ENCODE measurements at places on chromosomes 4 and X.

- no peak for DNase-seq
These were observed 190.9 kb downstream of the NDST4 start for GRCh38 chr4:114922592-114922933.

- no peak for DNase-seq
These were observed 10.7 kb upstream of the CPE start for GRCh38 chr4:165368114-165368513.

- no peak for DNase-seq
These were observed 64.3 kb downstream of the MSN start for GRCh38 chrX:65731684-65732289.

- DNase-seq: no peak
These were observed 290.3 kb downstream of the LDB2 start for GRCh38 chr4:16608123-16608522.

- no peak for DNase-seq
These were observed 180.9 kb downstream of the RASL11B start for GRCh38 chr4:53043055-53043454.

DNA sequence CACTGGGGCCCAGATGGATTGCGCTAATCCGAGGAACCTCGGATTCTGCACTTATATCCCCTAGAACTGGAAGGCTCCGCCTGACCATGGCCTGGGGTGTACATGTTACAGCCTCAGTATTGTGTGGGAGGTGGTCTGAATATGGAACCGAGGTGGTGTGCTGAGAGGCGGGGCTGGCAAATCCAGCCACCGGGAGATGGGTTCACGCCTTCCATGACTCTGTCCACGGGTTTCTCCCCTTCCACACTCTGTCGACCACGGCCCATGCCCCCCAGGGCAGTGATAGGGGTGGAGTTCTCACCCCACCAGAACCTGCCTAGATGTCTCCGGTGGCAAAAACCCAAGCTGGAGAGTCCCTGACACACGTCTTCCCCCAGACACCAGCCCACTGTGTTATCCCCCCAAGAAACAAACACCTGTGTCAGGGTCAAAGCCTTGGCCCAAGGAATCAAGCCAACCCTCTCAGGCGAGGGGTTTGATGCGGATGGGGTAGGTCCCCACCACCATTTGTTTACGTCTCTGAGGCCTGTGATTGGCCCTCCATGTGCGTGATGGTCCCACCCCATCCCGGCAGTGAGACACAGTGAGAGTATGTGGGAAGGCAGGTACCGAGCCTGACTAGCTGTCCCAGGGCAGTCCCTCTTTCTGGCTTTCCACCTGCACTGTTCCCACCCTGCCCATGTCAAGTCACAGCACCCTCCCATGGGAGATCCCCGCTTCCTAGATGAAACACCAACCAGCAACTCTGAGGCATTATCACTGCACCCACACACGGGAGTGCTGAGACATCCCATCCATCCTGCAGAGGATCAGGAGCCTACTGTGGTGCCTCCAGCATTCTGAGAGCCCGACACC, 6.6 kb upstream of the LOC101059915 start:
- DNase-seq: no peak

DNA sequence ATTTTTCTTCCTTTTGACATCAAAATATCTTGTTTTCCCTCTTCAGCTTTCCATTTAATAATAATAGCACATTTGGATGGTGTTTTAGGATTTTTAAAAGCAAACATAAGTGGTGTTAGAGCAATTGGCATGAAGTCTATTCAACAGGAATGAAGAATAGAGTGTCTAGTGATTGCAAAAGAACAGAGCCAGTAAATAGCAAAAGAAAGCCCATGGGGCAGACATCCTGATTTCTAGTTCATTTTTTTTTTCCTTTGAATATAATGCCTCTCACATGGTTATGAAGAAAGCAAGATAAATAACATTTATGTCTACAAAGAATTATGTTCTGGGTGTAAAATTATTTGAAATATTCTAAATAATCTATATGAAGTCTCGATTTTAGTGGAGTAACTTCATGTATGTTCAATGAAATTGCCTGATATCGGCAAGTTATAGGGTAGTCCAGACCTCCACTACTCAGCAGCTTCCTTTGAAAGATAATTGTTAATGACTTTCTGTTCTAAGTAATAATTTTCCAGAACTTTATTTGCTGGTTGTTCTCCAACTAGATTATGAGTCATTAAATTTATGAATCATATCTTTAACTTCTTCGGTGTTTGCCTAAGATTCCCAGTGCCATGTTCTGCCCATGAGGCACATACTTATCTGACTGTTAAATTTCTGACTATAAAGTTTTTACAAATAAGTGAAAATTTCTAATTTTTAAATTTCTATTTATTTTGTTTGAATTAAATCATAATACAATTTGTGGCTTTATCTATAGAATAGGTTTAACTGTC, 587.9 kb downstream of the TLL1 start:
- no peak for DNase-seq

DNA sequence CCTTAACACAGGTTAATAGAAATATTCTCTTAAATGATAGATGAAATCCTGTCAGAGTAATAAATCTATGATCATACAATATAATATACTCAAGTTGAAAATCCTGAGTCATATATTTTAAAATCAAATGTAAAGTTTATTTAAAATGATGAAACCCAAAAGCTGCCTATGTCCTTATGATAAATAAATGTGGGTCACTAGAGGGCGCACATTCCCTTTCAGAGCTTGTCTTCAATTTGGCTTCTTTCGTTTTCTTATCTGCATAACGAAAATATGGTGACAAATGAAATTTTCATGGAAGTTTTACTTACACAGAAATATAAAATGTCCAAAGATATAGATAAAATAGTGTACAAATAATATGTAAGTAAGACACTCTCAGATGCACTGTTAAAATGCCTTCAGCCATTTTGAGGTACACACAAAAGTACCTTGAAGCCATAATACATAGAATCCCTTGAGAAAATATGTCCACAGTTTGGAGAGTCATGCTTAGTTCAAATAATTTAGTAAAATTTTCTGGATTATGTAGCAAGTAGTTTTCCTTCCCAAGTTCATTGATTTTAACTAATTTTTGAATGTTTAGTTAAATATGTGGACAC, 680.4 kb downstream of the DMD start:
- no peak for DNase-seq

GRCh38 chrX:42975906-42976305, 197.9 kb upstream of the PPP1R2C start:
- DNase-seq: no peak

- no peak for DNase-seq
These were observed 55.3 kb upstream of the GNRHR start for GRCh38 chr4:67809502-67809901.

GRCh38 chr4:147782087-147782781, 50.3 kb downstream of the ARHGAP10 start:
- DNase-seq: no peak

DNA sequence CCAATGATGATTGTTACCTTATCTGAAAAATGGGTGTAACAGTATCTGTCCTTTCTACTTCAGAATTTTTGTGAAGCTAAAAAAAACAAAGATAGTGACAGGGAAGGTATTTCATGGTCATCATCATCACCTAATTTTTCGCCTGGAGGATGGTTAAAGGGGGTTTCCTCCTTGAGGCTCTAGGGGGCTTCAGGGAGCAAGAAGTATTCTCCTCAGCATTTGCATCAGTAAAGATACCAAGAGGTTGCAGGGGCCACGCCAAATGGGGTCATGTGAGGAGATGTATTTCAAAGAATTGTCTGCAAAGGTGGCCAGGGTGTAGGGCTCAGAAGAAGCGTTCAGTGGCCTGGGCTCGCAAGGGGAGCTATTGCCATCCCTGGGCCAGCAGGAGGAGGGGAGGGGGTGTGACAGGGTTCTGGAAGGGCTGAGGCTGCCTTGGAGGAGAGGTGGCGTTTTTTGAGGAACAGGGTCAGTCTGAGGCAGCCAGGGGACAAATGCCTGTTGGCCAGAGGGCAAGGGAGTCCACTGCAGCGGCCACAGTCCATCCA, 7.3 kb upstream of the NSG1 start:
- no peak for DNase-seq

GRCh38 chr4:122718281-122718680, 14.2 kb upstream of the BBS12 start:
- no peak for DNase-seq

DNA sequence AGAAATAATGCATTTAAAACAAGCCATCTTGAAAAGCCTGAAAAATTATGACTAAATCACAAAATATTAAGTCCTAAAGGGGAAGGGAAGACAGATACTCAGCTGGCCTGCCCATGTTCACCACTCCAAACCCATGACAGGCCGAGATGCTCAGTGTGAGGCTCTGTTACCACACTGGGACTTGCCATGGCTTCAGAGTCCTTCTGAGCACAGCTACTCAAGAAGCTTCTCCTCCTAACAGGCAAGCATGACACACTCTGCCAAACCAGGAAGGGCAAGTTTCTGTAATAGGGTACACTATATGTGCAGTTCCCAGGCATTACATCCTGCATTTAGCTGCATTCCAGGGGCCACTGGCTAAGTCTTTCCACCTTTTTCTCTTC, 34.0 kb upstream of the CYBB start:
- no peak for DNase-seq

DNA sequence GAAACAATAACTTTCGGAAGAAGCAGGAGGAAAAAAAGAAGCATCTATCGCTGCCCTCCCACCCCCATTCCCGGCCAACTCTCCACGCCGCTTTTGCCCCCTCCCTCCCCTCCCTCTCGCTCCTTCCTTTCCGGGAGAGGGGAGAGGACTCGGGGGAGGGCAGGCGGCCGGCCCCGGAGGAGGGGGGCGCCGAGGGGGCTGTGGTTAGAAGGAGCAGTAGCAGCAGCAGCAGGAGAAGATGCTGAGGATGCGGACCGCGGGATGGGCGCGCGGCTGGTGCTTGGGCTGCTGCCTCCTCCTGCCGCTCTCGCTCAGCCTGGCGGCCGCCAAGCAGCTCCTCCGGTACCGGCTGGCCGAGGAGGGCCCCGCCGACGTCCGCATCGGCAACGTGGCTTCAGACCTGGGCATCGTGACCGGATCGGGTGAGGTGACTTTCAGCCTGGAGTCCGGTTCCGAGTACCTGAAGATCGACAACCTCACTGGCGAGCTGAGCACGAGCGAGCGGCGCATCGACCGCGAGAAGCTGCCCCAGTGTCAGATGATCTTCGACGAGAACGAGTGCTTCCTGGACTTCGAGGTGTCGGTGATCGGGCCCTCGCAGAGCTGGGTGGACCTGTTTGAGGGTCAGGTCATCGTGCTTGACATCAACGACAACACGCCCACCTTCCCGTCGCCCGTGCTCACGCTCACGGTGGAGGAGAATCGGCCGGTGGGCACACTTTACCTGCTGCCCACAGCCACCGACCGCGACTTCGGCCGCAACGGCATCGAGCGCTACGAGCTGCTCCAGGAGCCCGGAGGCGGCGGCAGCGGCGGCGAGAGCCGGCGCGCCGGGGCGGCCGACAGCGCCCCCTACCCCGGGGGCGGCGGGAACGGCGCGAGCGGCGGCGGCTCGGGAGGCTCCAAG, 1.3 kb downstream of the PCDH7 start:
- DNase-seq: no peak

DNA sequence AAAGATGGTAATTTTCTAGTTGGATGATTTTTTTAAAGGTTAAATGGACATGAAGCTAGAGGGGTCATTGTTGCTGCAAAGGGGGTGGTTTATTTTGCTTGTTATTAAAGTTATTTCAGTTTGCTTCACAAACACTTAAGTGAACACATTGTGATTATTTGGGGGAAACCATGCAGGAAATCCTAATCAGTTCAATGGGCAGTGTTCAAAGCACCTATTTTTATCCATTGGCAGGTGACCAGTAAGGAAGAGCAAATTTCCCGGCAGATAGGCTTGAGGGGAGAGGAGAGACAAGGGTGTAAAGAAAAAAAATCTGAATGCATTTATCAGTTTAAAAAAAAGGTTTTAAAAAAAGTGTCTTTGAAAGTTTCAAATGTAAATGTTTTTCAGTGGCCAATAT, 17.6 kb downstream of the GPR174 start:
- no peak for DNase-seq

- DNase-seq: no peak
These were observed 180.6 kb downstream of the FMR1NB start for GRCh38 chrX:148161701-148162100.

- no peak for DNase-seq
These were observed 25.2 kb downstream of the RWDD4 start for GRCh38 chr4:183633476-183634400.

- no peak for DNase-seq
These were observed 11.5 kb upstream of the STK32B start for GRCh38 chr4:5039800-5040199.

DNA sequence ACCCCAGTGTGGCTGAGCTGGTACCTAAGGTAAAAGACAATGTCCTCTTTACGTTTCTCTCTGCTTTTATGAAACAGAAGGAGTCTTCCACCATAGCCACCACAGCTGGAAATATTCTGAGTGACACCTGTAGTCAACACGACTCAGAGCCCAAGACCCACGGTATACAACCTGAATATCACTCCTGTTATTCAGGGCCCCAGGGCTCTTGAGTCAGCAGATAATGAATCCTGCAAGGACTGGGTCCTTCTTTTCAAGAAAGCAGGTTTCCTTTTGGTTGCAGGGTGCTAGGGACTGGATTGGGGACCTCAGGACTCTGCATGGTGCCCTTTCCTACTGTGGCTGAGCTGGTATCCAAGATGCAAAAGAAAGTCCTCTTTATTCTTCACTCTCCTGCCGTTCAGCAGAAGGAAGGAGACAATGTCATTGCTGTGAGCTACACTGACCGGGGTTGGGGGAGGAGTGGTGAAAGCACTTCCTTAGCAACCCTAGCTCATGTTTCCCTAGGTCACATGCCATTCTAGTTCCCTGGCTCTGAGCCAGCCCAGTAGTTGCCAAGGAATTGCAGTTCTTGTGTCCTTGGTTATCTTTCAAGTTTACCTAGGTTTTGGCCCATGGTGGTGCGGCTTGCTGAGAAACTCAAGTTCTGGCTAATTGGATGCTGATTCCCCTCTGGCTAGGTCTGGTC, 23.7 kb upstream of the UNC5C start:
- no peak for DNase-seq

DNA sequence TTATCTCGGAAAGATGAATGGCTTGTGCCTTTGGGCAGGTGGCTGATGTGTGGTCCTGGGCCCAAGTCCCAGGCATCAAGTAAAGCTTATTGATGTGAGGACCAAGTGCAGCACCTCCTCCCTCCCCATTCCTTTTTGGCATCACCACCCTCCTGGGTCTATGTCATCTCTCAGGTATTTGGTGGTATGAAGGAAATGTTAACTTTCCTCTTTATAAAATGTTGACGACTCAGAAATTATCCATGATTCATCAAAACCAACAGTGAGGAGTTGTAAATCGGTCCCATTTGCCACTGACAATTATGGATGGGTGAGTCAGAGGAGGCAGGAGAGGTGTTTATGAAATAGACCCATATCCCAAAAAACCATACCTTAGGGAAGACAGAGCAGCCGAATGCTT, 229.4 kb upstream of the GATB start:
- DNase-seq: no peak

DNA sequence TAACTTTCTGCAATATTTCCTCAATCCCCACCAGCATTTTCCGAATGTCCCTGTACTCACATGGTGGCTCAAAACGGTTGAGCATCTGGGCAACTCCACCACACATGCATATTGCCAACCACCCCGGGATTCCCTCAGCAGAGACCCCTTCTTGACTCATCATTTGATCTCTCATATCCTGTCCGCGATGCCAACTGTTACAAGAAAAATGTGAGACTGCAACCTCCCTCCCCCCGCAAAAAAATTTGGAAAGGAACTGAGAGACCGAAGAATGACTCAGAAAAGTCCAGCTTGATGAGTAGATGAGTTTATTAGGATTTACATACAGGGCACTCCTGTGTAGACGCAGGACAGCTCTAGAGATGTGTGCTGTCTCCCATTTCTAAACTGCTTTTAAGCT, 561.4 kb downstream of the ZIC3 start:
- no peak for DNase-seq
